ENCODE measurements at places on chromosomes 1 and 21.

DNA sequence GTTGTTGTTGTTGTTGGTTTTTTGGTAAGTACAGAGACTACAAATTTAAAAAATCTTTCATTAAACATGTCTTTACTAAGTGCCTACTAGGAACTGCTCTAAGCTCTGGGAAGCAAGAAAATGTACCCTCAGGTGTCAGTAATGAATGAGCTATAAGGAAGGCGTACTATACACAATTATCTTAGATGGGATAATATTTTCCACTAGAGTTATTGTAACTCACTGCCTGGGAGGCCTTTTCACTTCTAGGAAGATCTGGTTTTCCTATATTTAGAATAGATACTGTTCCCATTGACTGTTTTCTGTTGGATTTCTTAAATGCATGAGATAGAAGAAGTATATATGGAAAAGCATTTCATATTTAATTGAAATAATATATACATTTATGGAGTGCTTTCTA lies 19.6 kb downstream of the CLIC4 start:
- no peak for DNase-seq

- DNase-seq: no peak
Observed at GRCh38 chr1:179376223-179376622, 10.5 kb downstream of the AXDND1 start.

DNA sequence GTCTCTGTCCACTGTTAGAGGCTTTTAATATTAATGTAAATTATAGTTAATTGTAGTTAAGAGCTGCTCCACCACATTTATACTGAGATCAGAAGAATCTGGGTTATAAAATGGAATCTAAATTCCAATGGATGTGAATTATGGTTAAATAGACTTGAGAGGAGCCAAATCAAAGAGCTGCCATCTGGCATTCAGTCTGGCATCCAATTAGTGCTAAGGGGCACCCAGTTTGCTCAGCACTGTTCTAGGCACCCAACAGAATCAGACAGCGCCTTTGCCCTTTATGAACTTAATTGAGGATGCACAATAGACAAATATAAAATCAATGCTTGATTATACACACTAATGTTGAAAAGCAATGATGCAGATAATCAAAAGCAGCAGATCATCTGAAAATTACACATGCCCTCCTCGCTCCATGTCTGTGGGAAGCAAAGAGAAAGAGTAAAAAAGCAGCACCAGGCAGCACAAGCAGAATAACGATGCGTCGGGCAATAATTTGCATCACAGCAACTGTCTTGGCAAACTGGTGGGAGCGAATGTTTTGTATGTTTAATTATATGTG lies 310.1 kb downstream of the BRINP2 start:
- no peak for DNase-seq

DNA sequence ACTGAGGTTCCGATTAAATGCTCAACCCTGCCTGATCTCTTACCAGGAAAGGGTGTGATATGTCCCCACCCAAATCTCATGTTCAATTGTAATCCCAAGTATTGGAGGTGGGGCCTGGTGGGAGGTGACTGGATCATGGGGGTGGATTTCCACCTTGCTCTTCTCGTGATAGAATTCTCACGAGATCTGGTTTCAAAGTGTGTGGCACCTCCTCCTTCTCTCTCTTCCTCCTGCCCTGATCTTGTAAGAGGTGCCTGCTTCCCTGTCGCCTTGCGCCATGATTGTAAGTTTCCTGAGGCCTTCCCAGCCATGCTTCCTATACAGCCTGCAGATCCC lies 34.9 kb downstream of the RSPH1 start:
- DNase-seq: no peak

GRCh38 chr21:21003701-21004100 lies 5.5 kb downstream of the NCAM2 start:
- DNase-seq: no peak

- DNase-seq: no peak
Observed at GRCh38 chr1:119635811-119636390, 12.2 kb downstream of the ZNF697 start.

DNA sequence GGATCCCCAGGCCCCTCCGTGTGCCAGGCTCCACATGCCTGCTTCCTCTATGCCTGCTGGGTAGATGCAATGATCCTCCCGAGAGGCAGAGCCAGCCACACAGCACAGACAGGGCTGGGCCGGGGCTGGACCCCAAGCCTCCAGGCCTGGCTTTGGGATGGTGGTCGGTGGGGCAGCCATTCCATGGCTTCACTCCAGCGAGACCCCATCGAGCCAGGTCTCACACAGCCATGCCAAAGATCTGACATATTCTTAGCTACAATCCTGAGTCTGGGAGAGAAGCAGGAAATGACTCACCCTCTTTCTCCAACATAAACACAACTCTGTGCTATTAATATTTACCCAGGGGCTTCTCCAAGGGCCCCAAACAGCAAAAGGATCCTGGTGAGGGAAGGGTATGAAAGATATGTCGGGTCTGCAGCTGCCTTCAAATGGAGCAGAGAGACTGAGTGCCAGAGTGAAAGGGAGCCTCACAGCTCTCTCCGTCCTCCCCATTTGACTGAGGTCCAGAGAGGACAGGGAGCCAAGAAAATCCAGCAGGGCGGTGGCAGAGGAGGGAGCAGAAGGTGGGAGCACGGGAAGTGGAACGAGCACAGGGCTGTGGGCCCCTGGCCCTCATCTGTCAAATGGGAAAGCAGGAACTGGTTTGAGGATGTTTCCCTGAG lies 639.5 kb downstream of the MATN1 start:
- no peak for DNase-seq

DNA sequence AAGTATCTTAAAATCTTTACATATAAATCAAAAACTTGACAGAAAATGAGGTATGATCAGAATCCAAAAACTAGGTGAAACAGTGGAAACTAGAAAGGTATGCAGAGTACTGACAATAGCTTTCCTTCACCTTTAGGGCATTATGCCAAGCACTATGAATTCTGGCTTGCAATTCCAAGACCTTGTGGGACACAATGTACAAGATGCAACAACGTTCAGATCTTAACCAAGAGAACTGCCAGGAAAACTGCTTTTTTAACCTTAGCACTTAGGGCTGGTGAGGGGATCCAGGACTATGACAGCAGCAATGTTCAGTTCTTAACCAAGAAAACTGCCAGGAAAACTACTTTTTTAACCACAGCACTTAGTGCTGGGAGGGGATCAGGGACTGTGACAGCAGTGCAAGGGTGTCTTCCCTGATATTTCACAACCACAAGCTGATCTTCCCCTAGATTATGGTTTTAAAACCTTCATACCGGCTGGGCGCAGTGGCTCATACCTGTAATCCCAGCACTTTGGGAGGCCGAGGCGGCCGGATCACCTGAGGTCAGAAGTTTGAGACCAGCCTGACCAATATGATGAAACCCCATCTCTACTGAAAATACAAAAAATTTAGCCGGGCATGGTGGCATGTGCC lies 22.3 kb downstream of the FOXJ3 start:
- DNase-seq: no peak

DNA sequence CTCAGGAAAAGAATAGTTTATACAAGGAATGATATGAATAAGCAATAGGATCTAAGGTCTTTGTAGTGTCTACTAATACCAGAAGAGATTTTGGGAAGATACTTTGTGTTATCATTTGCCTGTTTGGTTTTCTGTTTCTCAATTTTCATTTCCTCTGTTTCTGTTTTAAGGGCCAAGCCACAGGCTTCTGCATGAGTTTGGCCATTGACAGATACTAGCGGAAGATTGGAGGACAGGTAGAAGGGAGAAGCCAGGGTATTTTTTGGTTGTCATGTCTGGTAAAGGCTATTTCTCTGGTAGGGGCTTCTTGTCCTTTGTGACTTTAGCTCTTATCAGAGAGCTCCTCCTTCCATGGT lies 51.4 kb downstream of the HS2ST1 start:
- DNase-seq: no peak

DNA sequence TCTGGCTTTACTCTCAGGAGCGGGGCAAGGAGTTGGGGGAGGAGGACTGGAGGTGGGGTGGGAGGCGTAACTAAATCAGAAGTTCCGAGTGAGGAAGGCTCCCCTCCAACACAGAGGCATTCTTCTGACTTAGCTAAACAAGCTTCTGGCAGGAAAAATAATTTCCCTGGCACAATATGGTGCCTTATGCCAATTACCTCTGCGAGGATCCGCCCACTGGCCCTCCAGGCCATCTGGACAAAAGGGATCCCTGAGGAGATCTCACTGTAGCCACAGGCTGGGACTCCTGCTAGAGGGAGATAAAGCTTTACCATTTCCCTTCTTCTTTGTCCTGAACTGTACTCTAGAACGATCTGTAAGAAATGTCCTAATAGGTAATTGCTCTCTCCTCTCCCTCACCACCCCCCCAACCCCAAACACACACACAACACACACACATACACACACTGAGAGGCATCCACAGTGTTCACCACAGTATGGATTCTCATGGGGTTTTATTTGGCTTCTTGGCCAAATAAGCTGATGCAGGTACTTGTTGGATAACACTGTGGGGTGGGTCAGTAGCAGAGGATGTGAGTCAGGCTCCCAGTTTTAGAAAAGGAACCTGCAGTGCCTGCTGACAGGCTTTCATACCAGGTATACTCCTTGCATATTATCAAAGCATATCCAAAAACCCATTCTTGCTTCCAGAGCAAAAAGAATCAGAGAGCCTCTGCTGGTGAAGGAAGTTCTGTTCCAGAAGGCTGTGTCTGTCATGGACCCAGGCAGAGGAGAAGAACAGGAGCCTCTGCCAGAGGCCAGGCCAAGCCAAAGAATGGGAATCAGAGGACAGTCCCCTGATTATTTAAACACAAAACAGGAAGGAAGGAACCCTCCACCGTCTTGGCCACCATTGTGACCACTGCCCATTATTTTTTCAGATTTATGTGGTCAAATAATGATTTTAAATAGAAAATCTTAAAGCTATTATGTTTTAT lies 169.1 kb downstream of the C1orf21 start:
- DNase-seq: no peak

- DNase-seq: no peak
Observed at GRCh38 chr21:29170944-29171343, 40.5 kb downstream of the MAP3K7CL start.

DNA sequence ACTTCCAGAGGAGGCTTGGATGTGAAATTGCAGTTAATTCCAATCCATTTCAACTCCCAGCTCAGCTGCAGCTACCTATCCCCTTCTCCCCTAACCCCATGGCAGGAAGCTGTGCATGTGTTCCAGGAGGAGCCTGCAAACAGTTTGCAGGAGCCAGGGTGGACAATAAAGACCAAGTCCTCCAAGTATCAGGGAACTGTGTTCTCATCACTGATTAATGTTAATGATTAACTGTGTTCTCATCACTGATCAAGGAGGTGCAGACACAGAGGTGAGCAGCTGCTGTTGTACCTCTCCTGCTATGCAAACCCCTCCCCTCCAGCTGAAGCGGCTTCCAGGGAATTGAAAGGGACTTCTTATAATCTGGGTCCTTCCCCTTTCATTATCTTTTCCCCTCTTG lies 19.2 kb downstream of the CLDN19 start:
- DNase-seq: no peak

- no peak for DNase-seq
Observed at GRCh38 chr1:214582289-214582891, 20.6 kb upstream of the CENPF start.

- no peak for DNase-seq
Observed at GRCh38 chr1:70966018-70966638, 81.5 kb downstream of the PTGER3 start.

GRCh38 chr1:2228157-2228594 lies at the start of gene SKI:
TSS of gene SKI (plus strand) at chr1:2228319. CDS start at chr1:2228767, 448 bp downstream.
- no peak for DNase-seq

- no peak for DNase-seq
Observed at GRCh38 chr1:21495225-21495820, 13.9 kb upstream of the ALPL start.

- no peak for DNase-seq
Observed at GRCh38 chr1:33435096-33435820, 4.4 kb upstream of the PHC2 start.

- DNase-seq: no peak
Observed at GRCh38 chr1:233452724-233453123, 125.2 kb downstream of the MAP3K21 start.

DNA sequence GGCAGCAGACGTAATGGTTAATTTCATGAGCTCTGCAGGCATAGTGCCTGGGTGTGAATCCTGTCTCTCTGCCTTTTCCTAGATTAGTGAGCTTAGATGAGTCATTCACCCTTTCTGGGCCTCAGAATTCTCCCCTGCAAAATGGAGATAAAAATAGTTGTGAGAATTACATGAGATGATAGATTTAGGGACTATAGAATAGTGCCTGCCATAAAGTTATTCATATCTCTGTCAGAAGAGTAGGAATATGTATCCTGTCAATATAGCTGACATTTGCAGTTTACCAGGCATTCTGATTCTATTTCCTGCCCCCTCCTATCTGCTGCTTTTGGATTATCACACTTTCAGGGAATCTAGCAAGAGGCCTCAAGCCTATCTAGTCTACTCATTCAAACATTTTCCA lies 112.0 kb downstream of the PDE4B start:
- DNase-seq: no peak

GRCh38 chr1:18940303-18941020 lies 16.0 kb downstream of the IFFO2 start:
- no peak for DNase-seq

DNA sequence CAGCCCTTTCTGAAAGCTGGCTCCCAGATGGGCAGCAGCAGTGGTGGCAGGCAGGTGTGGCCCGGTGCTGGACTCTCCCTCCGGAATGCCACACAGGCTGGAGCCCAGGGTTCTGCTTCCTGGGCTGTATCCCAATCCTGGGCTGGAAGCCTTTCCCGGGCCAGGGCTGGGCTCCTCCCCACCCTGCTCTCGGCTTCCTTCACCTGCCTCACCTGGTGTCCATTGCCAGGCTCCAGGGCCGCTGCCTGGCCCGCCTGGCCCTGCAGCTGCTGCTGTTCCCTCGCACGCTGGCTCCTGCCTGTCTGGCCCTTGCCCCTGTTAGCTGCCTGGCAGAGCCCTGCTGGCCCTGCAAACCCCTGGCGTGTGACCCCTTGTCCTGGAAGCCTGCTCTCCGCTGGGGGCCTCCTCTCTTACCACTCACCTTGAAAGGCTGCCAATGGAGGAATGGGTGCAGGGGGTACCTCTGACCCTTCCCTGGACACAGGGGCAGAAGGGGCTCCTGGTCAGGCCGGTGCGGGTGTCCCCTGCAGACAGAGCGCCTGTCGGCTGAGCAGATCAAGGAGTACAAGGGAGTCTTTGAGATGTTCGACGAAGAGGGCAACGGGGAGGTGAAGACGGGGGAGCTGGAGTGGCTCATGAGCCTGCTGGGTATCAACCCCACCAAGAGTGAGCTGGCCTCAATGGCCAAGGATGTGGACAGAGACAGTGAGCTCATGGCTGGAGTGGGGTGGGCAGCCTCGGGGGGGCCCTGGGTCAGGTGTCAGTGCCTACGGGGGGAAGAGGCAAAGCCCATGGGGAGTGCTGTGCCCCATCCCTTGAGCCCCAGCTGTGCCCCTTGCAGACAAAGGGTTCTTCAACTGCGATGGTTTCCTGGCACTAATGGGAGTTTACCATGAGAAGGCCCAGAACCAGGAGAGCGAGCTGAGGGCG lies 1.1 kb downstream of the CALML6 start:
- DNase-seq: no peak

DNA sequence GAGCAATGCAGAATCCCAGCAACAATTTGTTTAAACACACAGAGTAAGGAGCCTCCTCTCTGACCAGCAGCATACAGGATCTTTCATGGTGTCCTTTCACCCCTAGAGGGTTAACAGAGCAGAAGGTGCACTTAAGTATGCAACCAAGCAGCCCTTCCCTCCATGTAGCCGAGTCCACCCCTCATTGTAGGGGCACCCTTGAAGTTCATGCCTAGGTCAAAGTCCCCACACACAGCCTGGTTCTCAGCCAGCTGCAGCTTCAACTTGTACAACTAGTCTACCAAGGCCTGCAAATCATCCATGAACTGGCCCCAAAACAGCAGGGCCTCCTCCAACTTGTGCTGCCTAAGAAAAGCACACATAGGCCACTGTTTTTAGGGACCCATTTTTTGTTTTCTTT lies 7.0 kb upstream of the BMP8B start:
- DNase-seq: no peak
